ENCODE measurements at places on chromosomes 12 and 14. TPM values are rescaled to one million over a fixed set of nuclear protein-coding genes. Genes with fewer than 3 reads are reported as not detected.

- H3K4me1 ChIP-seq, result no peaks in the 10 kb centered on the region
- DNase-seq, result no peak
- H3K36me3 ChIP-seq, result no peaks in the 10 kb centered on the region
- H3K27ac ChIP-seq, result no peak overlapping the region
- H3K4me3 ChIP-seq, result no peak overlapping the region
These were observed 22.6 kb downstream of the GPHB5 start for GRCh38 chr14:63296060-63296563.

DNA sequence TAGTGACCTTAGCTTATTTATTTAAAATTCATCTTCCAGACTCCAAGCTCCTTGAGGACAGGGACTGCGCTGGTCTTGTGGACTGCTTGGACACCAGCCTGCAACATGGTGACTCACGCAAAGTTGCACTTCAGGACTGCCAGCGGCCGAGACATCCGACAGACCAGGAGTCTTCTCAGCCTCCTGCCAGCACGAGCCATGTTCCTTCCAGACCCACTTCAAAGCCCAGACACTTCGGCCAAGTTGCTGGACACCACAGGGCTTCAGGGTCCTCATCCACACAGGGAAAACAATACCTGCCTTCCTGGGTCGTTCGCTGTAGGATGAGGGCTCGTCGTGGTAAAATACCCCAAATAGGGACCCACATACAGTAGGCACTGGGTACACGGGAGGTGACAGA lies 88.7 kb downstream of the BCL11B start:
- H3K4me3 ChIP-seq, result no peak overlapping the region
- H3K27ac ChIP-seq, result no peak overlapping the region
- H3K4me1 ChIP-seq, result peaks cover 100% of the 10 kb centered on the region

Gene SALL2
- total RNA-seq, result 2.6 TPM

DNA sequence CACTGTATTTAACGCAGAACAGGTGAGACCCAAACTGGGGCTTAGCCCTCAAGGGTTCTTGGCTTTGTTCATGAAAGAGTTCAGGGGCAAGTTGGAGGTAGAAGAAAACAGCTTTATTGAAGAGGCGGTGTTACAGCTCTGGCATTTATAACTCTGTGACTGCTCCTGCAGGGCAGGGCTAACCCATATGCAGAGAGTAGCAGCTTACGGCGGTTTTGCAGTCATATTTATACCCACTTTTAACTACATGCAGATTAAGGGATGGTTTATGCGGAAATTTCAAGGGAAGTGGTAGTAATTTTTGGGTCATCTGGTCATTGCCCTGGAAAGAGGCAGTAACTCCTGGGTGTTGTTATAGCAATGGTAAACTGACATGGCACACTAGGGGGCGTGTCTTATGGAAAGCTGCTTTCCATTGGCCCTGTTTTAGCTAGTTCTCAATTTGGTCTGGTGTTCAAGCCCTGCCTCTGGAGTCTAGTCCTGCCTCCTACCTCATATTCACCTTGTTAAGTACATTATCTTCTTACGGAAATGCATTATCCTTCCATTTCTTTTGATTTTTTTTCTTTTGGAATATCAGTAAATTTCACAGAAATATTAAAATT lies 1.8 kb upstream of the IAPP start:
- H3K36me3 ChIP-seq, result no peaks in the 10 kb centered on the region
- H3K27ac ChIP-seq, result no peak overlapping the region
- DNase-seq, result no peak

Gene KCNMB4
- 0.46 TPM for total RNA-seq

Gene KRT75
- not detected for total RNA-seq

DNA sequence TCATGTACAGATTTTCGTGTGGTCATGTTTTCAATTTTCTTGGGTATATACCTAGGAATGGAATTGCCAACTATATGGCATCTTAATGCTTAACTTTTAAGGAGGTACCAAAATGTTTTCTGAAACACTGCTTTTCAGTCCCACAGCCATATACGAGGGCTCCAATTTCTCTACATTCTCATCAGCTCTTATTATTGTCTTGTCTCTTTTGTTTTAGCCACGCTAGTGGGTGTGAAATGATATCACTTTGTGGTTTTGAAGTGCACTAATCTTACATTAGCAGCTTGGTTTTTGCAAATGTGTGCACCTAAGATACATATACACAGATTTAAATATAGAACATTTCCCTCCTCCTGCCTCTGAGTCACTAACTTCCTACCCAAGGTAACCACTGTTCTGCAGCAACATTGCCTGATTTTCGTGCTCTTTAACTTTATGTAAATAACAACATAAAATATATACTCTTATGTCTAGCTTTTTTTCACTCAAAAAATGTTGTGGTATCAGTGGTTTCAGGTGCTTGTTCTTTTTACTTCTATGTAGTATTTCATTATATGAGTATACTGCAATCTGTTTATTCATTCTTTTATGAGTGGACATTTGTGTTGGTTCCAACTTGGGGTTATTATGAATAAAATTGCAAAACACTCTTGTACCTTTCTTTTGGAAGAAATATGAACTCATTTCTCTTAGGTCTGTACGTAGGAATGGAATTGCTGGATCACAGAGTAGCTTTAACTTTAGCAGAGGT lies 73.1 kb downstream of the ZFP36L1 start:
- no peak overlapping the region for H3K4me3 ChIP-seq
- peak overlapping the region; percentile 45 for H3K27ac ChIP-seq
- peaks cover 23% of the 10 kb centered on the region for H3K4me1 ChIP-seq
- no peaks in the 10 kb centered on the region for H3K27me3 ChIP-seq
- no peaks in the 10 kb centered on the region for H3K36me3 ChIP-seq
- no peak for DNase-seq

GRCh38 chr14:51289169-51289568 lies 49.1 kb downstream of the TMX1 start:
- no peak overlapping the region for H3K27ac ChIP-seq
- no peaks in the 10 kb centered on the region for H3K4me1 ChIP-seq
- no peak overlapping the region for H3K4me3 ChIP-seq

GRCh38 chr14:63654936-63655335 lies 13.3 kb upstream of the WDR89 start:
- peaks cover 25% of the 10 kb centered on the region for H3K4me1 ChIP-seq
- no peak overlapping the region for H3K27ac ChIP-seq
- DNase-seq, result no peak
- no peaks in the 10 kb centered on the region for H3K27me3 ChIP-seq
- no peaks in the 10 kb centered on the region for H3K36me3 ChIP-seq
- no peak overlapping the region for H3K4me3 ChIP-seq

- DNase-seq, result peak; percentile 68
- no peaks in the 10 kb centered on the region for H3K27me3 ChIP-seq
- H3K36me3 ChIP-seq, result peaks cover 19% of the 10 kb centered on the region
- H3K4me3 ChIP-seq, result peak overlapping the region; percentile 83
These were observed 2.0 kb upstream of the SETD1B start for GRCh38 chr12:121801595-121802484.

DNA sequence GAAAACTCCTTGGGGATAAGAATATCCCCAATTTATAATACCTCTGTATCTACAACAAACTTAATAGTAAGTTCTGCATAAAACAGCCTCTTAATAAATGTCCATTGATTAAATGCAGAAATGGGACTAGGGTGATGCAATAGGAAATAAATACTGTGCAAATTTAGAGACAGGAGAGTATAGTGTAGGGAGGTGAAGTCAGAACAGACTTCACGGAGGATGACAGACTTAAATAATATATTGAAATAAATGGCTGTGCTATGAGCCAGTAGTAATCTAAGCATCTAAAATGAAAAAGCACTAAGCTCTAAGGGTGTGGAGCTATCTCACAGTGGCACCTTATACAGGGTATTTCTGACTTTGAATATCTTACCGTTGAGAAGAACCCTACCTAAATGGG lies 265.3 kb downstream of the GRIN2B start:
- no peaks in the 10 kb centered on the region for H3K4me1 ChIP-seq
- H3K36me3 ChIP-seq, result no peaks in the 10 kb centered on the region
- H3K4me3 ChIP-seq, result no peak overlapping the region
- DNase-seq, result no peak
- H3K27me3 ChIP-seq, result no peaks in the 10 kb centered on the region

Gene C12orf54
- not detected for total RNA-seq

Gene RAB15
- total RNA-seq, result 4.9 TPM

GRCh38 chr14:45251912-45252311 lies 1.1 kb downstream of the MIS18BP1 start:
- H3K27me3 ChIP-seq, result no peaks in the 10 kb centered on the region
- no peaks in the 10 kb centered on the region for H3K36me3 ChIP-seq
- H3K27ac ChIP-seq, result peak overlapping the region; percentile 81
- H3K4me1 ChIP-seq, result peaks cover 33% of the 10 kb centered on the region

GRCh38 chr12:79294590-79294989 lies 396.2 kb downstream of the PAWR start:
- no peaks in the 10 kb centered on the region for H3K27me3 ChIP-seq
- H3K4me3 ChIP-seq, result no peak overlapping the region
- DNase-seq, result no peak

DNA sequence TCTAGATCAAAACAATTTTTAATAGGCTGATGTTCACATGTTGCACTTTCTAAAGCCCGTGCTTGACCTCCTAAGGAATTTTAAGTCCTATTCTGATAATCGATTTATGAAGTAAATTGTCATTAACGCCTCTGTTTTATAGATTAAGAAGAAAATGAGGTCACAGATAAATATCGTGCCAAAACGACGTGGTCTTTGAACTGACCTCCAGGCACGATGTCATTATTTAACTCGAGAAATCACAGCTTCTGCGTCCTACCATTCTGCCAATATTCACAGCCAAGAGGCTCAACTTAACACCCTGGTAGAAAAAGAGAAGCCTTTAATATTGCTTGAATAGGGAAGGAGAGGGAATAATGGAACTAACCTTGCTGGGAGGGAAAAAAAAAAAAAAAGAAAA lies 888 bp upstream of the EEA1 start:
- DNase-seq, result no peak
- H3K4me3 ChIP-seq, result peak overlapping the region; percentile 93
- no peaks in the 10 kb centered on the region for H3K27me3 ChIP-seq
- no peaks in the 10 kb centered on the region for H3K36me3 ChIP-seq
- peaks cover 27% of the 10 kb centered on the region for H3K4me1 ChIP-seq

DNA sequence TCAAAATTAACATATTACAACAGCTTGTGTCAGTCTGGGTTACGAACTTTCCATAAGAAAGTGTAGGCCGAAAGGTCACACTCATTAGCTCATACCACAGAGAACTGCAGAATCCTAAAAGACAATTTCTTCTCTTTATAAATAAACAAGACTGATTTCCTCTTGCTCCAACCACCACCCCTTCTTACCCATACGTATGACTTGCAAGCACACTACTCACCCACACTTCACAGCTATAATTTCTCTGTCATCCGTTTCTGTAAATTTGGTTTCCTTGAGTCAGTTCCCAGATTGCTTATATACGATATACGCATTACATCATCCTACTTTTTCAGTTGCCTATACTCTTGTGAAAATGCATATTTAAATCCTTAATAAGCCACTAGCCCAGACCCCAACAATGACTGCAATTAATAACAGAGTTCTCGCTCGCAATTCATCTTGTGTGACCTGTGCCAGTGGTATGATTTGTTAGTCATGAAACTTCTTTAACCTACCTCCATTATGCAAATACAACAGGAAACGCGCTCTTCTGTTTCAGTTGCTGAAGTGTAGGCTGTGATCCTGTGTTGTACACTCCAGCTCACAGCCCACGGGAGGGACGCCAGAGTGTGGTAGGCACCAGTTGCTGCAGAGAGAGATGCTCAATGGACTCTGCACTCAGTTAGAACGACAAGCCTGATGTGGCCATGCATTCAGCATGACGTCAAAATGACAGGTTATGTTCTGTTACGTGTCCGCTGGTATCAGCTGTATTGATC lies 417.6 kb downstream of the PDZRN4 start:
- DNase-seq, result no peak
- no peak overlapping the region for H3K27ac ChIP-seq
- no peaks in the 10 kb centered on the region for H3K36me3 ChIP-seq
- H3K27me3 ChIP-seq, result no peaks in the 10 kb centered on the region

DNA sequence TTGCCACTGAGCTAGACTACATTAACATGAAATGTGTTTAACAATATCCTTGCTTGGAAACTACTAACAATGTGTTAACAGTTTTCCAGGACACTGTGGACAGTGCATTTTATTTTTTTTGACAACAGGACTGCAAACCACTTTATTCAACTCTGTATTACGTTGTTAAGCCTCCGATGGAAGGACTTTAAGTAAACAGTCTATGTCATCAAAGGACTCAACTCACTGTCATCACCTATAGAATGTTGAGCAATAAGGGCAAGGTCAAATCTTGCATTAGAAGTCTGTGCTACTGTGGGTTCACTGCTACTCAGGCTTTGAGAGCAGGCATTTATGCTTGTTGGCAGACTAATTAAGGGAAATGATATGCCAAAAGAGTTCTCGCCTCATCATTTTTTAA lies 483.7 kb downstream of the FLRT2 start:
- no peaks in the 10 kb centered on the region for H3K4me1 ChIP-seq
- no peak overlapping the region for H3K27ac ChIP-seq
- no peaks in the 10 kb centered on the region for H3K27me3 ChIP-seq
- H3K4me3 ChIP-seq, result no peak overlapping the region
- no peaks in the 10 kb centered on the region for H3K36me3 ChIP-seq
- DNase-seq, result no peak

- DNase-seq, result no peak
- H3K27ac ChIP-seq, result no peak overlapping the region
- no peaks in the 10 kb centered on the region for H3K27me3 ChIP-seq
- H3K4me1 ChIP-seq, result no peaks in the 10 kb centered on the region
These were observed 138.3 kb downstream of the TMEM121 start for GRCh38 chr14:105664691-105665090.

Gene RPL10L
- total RNA-seq, result not detected
